ENCODE measurements at places on chromosomes 6 and 20. TPM values are rescaled to one million over a fixed set of nuclear protein-coding genes. Genes with fewer than 3 reads are reported as not detected.

DNA sequence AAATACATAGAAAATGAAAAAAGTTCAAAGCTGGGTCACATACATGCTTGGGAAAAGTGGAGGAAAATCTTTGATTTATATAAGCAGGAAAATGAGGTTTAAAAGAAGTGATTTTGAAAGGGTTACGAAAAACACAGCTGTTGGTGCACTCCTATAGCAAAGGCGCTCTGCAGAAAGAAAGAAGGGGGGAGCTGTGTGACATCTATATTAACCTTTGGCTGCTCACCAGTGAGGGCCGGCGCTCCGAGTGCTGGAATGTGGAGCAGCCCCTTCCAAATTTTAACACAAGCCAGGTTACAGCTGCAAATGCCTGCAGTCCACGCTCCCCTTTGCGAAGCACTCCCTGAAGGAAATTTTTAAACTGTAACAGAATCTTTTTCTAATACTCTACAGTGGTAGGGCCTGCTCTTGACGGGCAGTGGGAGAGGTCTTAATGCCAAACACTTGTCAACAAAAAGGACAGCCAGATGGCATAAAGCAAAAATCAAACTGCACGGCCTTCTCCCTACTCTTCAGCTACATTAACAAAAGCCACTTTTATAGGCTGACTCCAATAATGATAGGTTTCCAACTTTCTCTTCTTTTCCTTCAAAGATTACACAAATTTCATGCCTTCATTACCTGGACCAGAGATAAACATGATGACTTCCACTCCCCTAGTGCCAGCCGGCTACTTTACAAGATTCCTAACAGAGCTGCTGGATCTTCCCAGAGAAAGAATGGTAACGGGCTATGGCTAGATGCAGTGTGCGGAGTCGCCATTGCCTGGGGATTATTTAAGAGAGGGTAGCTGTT lies 4.8 kb downstream of the BMP7 start:
- H3K27ac ChIP-seq = no peak overlapping the region
- no peaks in the 10 kb centered on the region for H3K36me3 ChIP-seq
- peaks cover 4% of the 10 kb centered on the region for H3K27me3 ChIP-seq
- no peak overlapping the region for H3K4me3 ChIP-seq
- DNase-seq = no peak

The SASH1 gene
- 0.21 TPM for total RNA-seq

The COL9A1 gene
- not detected for total RNA-seq

DNA sequence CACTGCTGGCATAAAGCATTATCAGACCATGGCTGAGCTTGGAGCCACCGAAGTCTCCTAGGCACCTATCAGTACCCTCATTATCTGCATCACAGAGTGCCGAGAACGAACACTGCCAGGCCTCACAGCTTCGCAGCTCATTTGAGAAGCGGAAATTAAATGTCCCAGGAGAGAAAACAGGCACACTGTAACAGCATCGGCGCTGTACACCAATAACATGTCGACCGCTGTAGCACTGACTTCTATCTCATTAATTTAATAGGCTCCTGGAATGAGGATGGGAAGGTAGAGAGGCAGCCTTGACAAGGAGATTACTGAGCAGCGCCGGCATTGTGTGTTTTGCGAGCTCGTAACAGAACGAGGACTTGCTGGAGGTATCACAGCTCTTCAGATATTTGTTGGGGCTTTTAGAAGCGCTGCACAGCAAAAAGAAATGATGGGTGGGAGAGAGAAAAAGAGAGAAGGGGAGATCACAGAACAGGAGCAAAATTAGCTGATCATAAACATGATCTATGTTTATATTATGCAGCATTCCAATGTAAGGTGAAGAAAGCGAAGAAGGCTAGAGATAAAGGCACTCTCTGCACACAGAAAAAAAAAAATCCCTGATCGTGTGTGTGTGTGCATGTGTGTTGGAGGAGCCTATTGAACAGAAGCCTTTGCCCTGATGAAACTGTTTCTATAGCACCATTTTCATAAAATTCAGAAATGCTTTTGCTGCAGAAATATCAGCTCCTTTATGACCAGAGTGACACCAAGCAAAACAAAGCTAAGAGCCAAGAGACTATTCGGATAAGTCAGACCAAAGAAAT lies 29.2 kb downstream of the ID4 start:
- no peak for DNase-seq
- H3K27ac ChIP-seq = no peak overlapping the region
- H3K4me1 ChIP-seq = no peaks in the 10 kb centered on the region
- no peaks in the 10 kb centered on the region for H3K36me3 ChIP-seq
- H3K4me3 ChIP-seq = no peak overlapping the region

DNA sequence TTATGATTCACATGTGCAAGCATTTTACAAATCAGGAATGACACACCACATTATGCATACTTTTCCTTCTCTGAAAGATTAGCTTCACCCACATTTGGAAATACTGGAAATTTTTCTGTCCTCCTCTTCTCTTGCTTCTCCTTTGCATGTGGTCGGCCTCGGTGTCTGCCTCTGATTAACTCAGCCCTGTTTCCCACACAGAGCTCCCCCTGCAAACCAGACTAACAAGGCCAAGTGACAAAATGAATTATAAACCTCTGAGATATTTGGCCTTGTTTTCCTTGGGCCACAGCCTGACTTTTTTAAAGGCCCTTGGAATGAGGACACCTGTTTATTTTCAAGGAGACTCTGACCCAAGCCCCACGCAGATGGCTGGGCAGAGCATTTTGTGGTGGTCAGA lies 9.0 kb upstream of the CCN6 start:
- H3K4me1 ChIP-seq = no peaks in the 10 kb centered on the region
- H3K4me3 ChIP-seq = no peak overlapping the region
- no peak for DNase-seq
- no peak overlapping the region for H3K27ac ChIP-seq
- no peaks in the 10 kb centered on the region for H3K27me3 ChIP-seq
- no peaks in the 10 kb centered on the region for H3K36me3 ChIP-seq

The POPDC3 gene
- total RNA-seq = not detected

- no peaks in the 10 kb centered on the region for H3K36me3 ChIP-seq
- H3K27ac ChIP-seq = no peak overlapping the region
- no peak for DNase-seq
- peaks cover 3% of the 10 kb centered on the region for H3K27me3 ChIP-seq
- H3K4me3 ChIP-seq = no peak overlapping the region
Observed at GRCh38 chr6:39280247-39280731, 33.9 kb downstream of the KCNK17 start.

DNA sequence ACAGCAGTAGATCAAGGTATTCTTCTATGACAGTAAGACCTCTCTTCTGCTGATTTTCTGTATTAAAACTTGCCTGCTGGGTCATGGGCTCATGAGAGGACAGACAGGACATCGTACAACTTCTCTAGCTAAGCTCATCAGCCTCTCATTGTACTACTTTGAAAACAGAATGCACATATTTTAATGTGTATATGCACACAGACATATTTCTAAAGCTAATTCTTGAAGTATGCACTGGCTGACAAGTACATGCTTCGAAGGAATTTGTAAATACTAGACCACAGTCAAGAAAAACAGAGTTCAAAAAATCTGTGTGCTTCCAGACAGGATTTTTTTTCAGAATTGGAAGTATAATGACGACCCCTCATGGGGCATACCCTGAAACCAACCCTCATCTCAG lies 81.7 kb upstream of the CD83 start:
- H3K36me3 ChIP-seq = no peaks in the 10 kb centered on the region
- no peak overlapping the region for H3K27ac ChIP-seq
- H3K4me1 ChIP-seq = peaks cover 14% of the 10 kb centered on the region
- no peak overlapping the region for H3K4me3 ChIP-seq

GRCh38 chr20:63081831-63082230 lies 75.1 kb upstream of the BHLHE23 start:
- H3K4me1 ChIP-seq = no peaks in the 10 kb centered on the region
- DNase-seq = no peak
- no peaks in the 10 kb centered on the region for H3K36me3 ChIP-seq
- no peak overlapping the region for H3K27ac ChIP-seq
- H3K27me3 ChIP-seq = no peaks in the 10 kb centered on the region

GRCh38 chr20:3616250-3616649 lies 46.9 kb downstream of the GFRA4 start:
- DNase-seq = no peak
- H3K4me3 ChIP-seq = no peak overlapping the region
- no peaks in the 10 kb centered on the region for H3K27me3 ChIP-seq
- no peak overlapping the region for H3K27ac ChIP-seq

The MYBL2 gene
- total RNA-seq = 175 TPM

DNA sequence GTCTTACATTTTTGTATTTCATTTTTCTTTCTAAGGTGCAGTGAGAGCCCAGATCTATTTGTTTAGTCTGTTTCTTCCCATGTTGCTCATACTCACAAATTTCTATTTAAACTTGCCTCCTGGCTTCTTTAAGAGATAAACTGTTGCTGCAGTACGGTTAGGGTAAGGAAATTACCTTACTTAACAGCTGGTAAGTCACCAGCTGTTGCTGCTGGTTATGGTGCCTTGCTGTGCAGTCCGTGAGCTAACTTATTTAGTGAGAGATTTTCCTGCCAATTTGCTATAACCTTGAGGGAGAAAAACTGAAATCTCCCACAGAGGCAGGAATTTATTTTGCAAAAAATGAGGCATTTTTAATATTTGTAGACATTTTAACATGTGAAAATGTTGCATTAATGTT lies 261.0 kb downstream of the UST start:
- no peak overlapping the region for H3K4me3 ChIP-seq
- H3K27me3 ChIP-seq = no peaks in the 10 kb centered on the region
- no peaks in the 10 kb centered on the region for H3K4me1 ChIP-seq
- DNase-seq = no peak
- H3K36me3 ChIP-seq = no peaks in the 10 kb centered on the region

The WFDC5 gene
- total RNA-seq = not detected

All from GM12878 (cell line).